ENCODE measurements at places on chromosomes 16 and 17.

GRCh38 chr16:85168732-85169256 is 56.5 kb upstream of the CIBAR2 start:
- DNase-seq: no peak

GRCh38 chr17:77935121-77935571 is 23.4 kb upstream of the TNRC6C start:
- peak; percentile 43 for DNase-seq

DNA sequence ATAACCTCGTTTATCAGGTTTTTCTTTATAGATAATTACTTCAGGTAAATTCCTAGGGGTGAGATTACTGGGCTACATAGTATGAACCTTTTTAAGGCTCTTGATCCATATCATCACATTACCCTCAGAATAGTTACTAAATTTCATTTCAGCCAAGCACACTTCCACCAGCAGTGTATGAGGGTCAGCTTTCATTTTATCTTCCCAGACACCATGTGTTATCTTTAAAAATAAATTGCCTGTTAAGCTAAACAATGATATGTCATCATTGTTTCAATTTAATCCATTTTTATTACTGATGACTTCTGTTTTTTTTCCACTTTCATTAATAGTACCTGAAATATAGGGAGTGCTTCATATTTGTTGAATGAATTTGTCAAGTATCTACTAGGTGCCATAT is 33.4 kb downstream of the PRKCA start:
- no peak for DNase-seq

DNA sequence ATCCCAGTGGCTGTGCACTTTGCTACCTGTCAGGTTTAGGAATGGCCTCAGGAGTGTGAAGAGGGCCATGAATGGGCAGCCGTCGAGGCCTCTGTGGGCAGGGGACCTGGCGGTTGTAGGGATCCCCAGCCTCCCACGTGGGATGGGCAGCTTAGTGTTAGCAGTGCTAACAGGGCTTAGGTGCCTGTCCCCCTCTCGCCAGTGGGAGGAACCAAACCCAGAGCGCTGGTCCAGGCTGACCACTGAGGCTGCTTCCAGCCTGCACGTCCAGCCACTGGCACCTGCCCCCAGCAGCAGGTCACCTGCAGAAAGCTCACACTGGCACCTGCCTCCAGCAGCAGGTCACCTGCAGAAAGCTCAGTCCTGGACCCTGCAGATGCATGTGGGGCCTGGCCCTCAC is 162.2 kb upstream of the CIBAR2 start:
- DNase-seq: no peak

- no peak for DNase-seq
Observed at GRCh38 chr17:77217566-77217965, 76.8 kb downstream of the SEC14L1 start.

- no peak for DNase-seq
Observed at GRCh38 chr17:4849011-4849536, 15.9 kb downstream of the MINK1 start.

DNA sequence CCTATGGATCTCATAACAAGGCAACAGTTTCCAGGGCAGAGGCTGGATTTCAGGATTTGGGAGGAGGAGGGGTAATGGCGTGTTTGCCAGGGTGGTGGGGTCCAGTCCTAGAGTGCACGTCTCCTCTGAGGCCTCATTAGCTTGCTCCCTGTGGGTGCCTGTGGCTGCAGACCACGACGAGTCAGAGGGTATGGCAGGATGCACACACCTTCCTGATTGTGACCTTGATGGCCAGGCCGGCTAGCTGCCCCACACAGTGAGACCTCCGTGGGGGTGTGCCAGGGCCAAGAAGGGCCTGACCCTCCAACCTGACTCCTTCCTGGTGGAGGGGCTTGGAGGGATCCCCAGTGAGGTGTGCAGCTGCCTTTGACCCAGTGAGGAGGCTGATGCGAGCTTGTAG is 4.0 kb upstream of the SMTNL2 start:
- no peak for DNase-seq

GRCh38 chr16:78353640-78354275 is 254.3 kb downstream of the WWOX start:
- DNase-seq: no peak

DNA sequence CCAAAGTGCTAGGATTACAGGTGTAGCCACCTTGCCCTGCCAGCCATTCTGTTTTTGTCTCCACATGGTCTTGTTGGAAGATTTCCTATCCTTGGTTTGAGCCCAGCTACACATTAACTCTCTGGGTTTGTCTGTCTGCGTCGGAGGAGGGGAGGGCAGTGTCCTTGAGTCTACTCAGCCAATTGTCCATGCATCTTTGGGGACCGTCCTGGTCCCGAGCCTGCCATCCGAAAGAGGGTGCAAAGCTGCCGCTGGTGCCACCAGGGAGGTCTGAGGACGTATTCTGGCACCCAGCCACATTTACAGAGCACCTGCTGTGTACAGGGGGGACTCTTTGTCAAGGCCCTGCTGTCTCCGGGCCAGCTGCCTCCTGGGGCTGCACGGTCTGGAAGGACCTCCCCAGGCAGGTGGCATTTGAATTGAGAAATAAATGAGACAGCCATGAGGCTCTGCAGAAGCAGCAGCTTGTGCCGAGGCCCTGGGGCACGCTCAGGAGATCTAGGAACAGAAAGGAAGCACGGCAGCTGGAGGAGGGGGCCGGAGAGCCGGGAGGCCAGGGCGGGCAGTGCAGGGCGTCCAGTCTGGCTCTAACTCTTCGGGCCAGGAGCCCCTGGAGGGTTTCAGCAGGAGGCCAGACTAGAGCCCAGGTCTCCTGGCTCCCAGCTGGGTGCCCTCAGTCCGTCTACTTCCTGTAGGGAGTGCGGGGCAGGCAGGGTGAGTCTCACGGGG is 1.5 kb downstream of the CYBA start:
- no peak for DNase-seq

GRCh38 chr16:83517398-83517797 is 290.4 kb upstream of the HSBP1 start:
- DNase-seq: no peak

DNA sequence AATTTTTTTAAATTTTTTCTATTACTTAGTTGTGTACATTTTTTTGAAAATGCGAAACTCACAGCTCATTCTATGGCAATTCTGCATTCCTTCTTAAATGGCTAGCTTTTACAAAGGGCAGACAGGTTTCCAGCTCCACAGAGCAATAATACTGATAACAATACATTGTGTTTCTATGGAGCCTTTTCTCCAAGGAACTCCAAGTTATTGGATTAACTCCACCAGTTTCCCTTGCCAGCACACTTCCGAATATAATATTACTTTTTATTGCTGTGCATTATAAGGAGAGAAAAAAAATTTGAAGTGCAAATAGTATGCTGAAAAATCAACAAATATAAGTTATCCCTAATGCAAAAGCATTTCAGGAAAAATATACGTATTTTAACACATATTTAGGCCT is 127.5 kb upstream of the PSMD7 start:
- DNase-seq: no peak

DNA sequence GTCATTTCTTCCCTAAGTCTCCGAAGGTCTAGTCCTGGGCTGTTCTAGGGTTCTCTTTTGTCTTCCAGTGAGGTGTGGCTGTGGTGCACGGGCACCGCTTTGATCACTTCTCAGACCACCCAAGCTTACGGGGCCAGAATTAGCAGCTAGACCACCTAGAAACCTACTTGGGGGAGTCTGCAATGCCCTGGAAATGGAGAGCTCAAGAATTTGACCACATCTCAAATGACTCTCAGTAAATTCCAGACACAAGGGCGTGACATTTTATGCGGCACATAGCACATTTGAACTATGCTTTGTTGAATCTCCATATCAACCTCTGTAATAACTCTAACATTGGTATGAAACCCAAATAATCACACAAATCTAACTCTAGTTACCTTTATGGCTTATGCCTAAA is 24.9 kb downstream of the TRIM16 start:
- no peak for DNase-seq

DNA sequence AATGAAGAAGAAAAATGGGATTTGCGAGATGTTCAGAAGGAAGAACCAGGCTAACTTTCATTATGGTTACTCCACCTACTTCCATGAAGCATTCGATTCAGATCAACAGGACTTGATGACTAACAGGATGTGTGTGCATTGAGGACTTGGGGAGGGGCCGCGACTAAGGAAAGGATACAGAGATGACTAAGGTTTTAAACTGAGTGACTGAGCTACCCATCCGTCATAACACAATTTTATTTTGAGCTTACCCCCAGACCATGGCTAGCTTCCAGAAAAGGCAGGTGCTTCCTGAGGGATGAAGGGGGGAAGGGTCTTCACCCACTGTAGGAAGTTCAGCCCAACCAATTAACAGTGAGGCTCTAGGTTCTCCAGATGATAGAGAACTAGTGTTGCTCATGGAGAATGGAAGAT is 2.5 kb upstream of the CDYL2 start:
- no peak for DNase-seq
